ENCODE measurements at places on chromosomes 1 and 21.

- DNase-seq = no peak
Observed at GRCh38 chr1:9101510-9102146, 27.3 kb downstream of the GPR157 start.

GRCh38 chr1:3501856-3502640 is 47.6 kb downstream of the ARHGEF16 start:
- DNase-seq = no peak

DNA sequence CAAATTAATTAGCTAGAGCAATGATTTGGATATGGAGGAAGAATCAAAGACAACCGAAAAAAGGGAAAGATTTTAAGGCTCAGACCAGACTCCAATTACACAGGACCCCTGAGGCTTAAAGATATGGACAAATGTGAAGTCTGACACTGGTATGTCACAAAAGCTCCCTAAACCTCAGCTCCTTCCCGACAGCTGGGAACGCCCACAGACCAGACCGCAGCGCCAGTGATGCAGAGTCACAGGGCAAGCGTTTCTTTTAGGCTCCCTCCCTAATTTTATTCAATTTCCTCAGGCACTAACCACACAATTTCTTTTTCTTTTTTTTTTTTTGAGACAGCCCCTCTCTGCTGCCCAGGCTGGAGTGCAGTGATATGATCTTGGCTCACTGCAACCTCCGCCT is 40.2 kb downstream of the NID1 start:
- no peak for DNase-seq

DNA sequence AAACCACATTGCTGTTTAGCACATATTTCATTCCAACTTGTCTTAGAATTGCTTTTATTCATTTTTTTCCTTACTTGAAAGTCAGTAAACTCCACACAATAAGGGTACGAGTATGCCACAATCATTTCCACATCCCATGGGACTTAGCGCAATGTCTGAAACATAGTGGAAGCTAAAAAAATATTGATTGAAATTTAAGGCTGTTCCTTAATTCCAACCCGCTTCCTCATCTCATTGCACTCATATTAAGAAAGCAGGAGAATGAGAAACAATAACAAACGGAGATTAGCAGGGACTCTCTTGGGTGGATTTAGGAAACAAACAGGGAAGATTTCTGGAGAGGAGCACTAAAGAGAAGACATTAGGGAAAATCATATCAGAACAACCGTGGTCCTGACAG is 39.3 kb upstream of the RGS4 start:
- no peak for DNase-seq

- no peak for DNase-seq
Observed at GRCh38 chr1:193592317-193592716, 405.9 kb upstream of the B3GALT2 start.

GRCh38 chr1:6785728-6786505 is 663 bp downstream of the CAMTA1 start:
- no peak for DNase-seq

GRCh38 chr1:154405747-154406571 is 816 bp downstream of the IL6R start:
- DNase-seq = no peak

DNA sequence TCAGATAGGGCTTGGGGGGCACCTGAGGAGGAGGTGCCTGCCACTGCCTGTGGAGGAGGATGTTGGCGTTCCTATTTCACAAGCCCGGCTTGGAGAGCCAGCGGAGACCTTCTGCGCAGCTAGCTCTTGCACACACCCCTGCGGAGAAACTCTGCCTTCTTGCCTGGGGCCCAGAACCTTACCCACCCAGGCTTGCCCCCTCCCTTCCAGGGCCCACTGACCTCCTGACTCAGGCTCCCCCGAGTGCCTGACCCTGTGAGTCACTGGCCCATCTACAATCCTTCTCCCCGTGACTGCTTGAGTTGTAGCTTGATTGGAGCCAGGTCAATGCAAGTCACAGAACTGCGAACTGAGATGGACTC is 3.4 kb downstream of the HES2 start:
- DNase-seq = no peak

DNA sequence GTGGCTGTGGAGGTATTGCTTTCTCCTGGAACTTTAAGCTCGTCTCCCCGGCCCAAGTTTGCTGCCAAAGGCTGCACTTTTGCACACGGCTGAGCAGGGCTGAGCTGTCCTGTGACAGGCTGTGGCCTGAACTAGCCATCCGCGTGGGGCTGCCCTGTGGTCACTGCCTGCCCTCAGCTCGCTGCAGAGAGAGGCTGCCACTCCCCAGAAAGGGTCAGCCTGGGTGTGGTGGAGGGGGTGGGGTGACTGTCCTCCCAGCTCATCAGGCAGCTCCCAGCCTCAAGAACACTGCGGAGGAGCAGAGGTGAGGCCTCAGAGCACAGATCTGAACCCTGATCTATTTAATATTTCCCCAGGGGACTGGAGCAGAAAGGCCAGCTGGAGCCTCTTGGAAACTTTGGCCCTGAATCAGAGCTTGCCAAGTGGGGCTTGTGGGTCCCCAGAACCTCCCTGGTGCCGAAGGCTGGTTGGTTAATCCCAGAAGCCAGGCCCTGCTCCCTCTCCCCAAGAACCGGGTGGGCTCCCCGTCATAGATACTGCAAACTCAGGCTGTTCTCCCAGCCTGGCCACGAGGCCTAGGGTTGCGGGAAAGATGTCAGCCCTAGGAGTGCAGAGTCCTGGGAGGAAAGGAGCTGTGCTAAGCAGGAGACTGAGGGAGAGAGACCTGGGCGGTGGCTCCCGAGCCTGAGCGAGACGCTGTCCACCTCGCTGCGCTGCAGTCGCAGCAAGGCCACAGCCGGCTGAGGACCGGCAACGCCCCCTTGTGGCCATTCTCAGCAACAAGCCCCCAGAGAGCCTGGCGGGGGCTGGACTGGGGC is 125.1 kb upstream of the IPO9 start:
- no peak for DNase-seq

DNA sequence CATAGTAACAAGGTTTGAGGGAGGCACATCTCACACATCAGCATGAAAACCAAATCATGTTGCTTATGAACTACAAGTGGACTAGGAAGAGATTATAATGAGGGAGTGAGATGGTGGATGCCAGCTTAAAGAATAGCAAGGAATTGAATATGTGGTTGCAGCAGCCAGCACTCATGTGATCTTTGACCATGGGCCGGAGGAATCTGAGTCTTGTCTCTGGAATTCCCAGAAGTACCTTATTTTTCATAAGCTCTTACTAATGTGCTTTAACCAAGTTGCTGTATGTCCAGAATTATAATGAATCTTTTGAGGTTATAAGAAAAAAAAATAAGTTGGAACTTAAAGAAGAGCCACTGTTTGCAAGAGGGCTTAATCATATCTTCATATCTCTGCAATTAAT is 97.0 kb downstream of the DISP1 start:
- DNase-seq = no peak

- no peak for DNase-seq
Observed at GRCh38 chr1:220806408-220806807, 19.7 kb downstream of the MTARC1 start.

DNA sequence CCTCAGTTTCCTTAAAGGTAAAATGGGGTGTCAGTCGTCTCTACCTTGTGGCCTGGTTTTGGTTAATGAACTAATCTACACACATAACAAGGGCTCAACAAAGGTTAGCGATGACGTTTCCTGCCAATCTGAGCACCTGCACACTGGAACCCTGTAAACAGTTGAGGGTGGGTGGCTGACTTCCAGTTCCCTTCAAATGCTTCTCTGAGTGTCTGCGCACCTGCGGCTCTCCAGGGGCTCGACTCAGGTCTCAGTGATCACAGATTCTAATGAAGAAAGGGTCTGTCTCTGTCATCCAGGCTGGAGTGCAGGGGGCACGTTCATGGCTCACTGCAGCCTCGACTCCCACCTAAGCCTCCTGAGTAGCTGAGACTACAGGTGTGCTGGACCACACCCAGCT is 3.3 kb upstream of the AGPAT3 start:
- no peak for DNase-seq

GRCh38 chr1:41496080-41497055 is 11.9 kb upstream of the EDN2 start:
- DNase-seq = no peak

GRCh38 chr1:30423570-30423969 is 299.8 kb downstream of the MATN1 start:
- DNase-seq = no peak

GRCh38 chr1:87518794-87519193 is 190.1 kb downstream of the LMO4 start:
- no peak for DNase-seq

- DNase-seq = no peak
Observed at GRCh38 chr1:16208270-16208987, 4.0 kb downstream of the ARHGEF19 start.

DNA sequence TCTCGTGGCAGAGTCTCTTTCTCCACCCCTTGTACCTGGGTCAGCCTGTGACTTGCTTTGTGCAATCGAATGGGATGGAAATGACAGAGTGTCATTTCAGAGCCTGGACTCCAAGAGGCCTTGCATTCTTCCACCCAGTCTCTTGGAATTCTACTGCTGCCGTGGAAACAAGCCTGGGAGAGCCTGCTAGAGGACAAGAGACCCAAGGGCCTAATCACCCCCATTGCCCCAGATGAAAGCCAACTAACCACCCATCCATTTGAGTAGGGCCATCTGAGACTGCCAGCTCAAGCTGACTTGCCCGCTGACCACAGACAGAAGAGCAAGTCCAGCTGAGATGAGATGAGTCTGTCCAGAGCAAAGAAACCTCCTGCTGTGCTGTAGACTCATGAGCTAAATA is 201.6 kb downstream of the PTPRU start:
- no peak for DNase-seq

DNA sequence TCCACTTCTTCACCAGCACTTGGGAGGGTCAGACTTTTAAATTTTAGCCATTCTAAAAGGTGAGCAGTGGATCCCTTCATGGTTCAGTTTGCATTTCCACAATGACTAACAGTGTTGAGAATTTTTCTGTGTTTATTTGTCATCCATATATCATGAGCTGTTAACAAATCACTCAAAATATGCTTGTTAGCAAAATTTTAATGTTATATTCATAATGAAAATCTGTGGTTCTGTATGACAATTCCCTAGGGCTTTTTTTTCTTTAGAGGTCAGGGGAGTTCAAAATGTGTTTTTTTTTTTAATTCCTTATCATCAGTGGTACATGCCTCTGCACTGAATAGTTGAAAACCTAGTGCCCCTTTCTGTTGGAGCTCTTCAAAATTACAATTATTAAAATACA is 682.2 kb upstream of the ADGRL2 start:
- DNase-seq = no peak

DNA sequence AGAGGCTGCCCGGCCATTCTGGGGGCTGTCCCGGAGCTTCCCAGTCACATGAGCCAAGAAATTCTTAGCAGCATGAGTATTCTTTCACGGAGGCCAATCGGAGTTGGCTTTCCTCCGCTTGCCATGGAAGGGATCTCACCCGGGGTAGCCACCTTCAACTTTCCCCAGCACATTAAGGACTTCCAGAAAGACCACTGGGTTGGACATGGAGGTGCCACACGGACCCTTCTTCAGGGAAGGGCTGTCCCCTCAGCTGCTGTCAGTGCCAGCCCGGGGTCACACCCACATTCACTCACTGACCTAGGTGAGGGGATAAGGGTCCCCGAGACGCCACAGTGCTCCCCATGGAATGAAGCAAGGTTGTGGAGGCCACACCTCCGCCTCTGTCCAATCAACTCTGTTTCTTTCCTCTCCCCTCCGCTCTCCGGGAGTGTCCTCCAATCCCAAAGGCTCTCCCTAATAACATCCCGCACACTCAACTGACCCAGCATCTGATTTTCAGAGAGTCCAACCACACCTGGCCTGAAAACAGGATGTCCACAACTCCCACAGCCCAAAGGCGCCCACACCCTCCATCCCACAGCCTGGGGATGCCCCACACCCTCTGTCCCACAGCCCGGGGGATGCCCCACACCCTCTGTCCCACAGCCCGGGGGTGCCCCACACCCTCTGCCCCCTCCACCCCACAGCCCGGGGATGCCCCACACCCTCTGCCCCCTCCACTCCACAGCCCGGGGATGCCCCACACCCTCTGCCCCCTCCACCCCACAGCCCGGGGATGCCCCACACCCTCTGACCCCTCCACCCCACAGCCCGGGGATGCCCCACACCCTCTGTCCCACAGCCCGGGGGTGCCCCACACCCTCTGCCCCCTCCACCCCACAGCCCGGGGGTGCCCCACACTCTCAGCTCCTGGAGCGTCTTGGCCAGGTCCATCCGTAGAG is 19.4 kb downstream of the RSPH1 start:
- DNase-seq = no peak

- peak; percentile 70 for DNase-seq
Observed at GRCh38 chr1:202576816-202577215, 133.4 kb downstream of the SYT2 start.

All from non-pigmented ciliary epithelial cell (primary cell).